Kidney capillary endothelial cell (primary cell): ENCODE measurements at places on chromosomes 1 and 21.
A peak's percentile ranks its signal among the peaks of the same experiment; 100 is the strongest.

GRCh38 chr21:40686526-40686925 lies 160.4 kb downstream of the DSCAM start:
- DNase-seq = no peak

GRCh38 chr1:230137337-230137815 lies 70.3 kb downstream of the GALNT2 start:
- no peak for DNase-seq

GRCh38 chr1:60670302-60670701 lies 412.1 kb upstream of the NFIA start:
- no peak for DNase-seq

DNA sequence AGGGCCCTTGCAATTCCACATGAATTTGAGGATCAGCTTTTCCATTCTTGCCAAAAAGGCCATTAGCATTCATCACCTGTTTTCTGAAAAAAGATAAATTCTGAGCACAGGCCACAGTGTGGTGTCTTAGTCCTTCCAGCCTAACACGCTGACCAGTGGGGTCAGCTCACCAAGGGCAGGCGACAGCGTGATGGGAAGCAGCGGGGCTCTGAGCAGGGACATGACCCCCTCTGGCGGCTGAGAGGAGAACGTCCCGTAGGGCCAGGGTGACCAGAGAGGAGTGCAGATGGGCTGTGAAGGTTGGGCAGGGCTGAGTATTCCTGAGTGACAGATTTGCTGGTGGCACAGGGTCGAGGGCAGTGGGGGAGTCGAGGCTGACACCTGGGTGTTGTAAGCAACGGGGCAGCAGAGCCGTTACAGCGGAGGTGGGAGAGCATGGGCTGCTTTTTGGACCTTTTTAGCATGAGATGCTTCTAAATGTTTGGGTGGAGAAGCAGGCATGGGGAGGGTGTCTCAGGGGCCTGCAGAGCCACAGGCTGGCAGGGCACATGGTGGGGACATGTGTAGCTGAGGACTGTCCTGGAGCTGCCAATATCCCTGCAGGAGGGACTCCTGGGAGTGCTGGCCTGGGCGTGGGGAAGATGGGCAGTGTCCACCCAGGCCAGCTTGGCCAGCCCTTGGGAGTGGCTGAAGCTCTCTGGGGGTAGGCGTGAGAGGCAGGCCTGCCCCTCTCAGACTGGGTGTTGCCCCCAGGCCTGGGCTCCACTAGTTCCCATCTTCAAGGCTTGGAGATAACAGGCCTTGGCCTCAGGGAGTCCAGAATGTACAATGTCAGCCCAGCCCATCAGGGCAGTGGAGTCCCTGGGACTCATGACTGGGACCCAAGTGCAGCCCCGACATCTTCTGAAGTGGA lies 8.6 kb upstream of the CALML6 start:
- DNase-seq = peak; percentile 86

DNA sequence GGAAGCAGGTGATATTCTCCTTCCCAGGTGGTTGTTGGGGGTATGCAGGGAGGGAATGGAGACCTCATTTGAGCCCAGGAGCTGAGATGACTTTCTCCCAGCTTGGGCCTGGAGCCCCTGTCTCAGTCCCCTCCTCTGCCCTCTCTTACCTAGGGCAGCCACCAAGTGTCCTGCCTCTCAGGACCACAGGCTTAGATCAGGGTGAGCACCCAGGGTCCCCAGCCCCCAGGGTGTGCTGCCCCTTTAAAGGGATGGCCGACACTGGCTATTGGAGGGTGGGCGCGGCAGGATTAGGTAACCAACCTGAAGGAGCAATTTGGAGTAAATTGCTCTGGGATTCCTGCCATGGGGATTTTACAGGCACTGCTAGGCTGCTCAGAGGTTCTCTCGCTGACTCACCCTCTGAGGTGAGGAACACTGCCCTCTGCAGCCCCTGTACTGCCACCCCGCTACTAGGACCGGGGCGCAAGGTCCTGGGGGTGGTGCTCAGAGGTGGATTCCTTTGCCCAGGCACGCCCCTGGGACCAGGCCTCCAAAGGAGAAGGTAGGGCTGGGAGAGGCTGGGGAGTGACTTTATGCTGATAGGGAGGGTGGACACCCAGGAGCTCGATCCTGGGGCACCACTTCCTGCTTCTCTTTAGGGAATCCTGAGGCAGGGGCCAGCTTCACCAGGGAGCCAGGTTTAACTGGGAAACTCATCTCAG lies 1.5 kb downstream of the RPS6KA1 start:
- DNase-seq = no peak

DNA sequence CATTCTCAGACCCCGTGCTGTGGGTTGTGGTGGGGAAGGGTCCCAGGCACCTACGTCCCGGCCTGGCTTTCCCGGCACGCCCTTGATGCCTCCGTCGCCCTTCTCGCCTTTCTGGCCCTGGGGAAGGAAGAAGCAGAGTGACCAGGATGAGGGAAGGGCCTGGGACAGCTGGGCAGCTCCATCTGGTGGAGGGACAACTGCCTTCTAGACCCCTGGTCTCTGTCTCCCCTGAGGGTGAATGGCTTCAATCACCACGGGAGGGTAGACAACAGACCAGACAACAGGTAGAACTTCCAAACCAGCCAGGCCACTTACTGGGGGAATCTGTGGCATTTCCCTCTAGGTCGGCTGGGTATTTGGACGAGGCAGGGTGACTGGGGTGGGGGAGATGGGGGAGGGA lies 11.9 kb downstream of the COL16A1 start:
- no peak for DNase-seq

GRCh38 chr1:39187275-39188046 lies 17.0 kb upstream of the MACF1 start:
- no peak for DNase-seq
